ENCODE measurements at places on chromosomes 7 and 10.

DNA sequence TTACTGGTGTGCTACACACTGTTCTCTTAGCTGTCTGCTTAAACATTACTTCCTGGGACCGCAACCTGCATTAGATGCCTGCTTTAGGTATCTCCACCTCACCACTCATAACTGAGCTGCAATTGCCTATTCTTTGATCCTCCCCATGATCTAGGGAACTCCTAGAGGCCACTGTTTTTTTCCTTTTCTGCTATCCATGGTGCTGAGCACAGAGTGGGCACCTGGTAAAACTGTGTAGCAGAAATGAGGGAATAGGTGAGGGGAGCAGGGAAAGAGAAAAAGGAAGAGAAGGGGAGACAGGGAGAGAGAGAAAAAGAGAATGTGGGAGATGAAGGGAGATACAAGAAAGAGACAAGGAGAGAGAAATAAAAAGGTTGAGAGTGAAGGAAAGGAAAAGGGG, 434.9 kb downstream of the ADRA2A start:
- DNase-seq: no peak

DNA sequence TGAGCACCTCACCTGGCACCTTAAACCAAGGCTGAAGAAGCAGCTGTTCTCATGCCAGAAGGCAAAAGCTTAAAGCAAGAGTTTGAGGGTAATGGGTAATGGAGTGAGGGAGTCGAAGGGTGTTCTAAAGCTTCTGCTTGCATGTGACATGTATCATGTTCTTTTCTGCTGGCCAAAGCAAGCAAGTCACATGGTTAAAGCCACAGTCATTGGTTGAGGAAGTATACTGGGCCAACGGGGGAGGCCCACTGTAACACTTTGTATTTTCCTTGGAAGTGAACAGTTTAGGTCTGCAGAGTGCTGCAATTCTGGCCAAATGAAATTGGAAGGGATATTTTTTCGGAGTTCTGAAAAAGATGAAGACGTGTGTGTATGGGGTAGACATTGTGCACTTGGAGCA, 75.7 kb downstream of the REEP3 start:
- no peak for DNase-seq

GRCh38 chr7:20283385-20283784, 47.3 kb upstream of the ITGB8 start:
- no peak for DNase-seq

- no peak for DNase-seq
These were observed 35.8 kb downstream of the ELFN1 start for GRCh38 chr7:1705856-1706255.

GRCh38 chr10:70254778-70255328, 21.6 kb upstream of the PPA1 start:
- DNase-seq: no peak

DNA sequence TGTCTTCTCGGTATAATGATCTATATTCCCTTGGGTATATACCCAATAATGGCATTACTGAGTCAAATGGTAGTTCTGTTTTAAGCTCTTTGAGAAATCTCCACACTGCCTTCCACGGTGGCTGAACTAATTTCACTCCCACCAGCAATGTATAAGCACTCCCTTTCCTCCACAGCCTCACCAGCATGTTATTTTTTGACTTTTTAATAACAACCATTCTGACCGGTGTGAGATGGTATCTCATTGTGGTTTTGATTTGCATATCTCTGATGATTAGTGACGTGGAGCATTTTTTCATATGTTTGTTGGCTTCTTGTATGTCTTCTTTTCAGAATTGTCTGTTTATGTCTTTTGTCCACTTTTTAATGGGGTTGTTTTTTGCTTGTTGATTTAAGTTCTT, 33.6 kb downstream of the KIAA1217 start:
- DNase-seq: no peak

DNA sequence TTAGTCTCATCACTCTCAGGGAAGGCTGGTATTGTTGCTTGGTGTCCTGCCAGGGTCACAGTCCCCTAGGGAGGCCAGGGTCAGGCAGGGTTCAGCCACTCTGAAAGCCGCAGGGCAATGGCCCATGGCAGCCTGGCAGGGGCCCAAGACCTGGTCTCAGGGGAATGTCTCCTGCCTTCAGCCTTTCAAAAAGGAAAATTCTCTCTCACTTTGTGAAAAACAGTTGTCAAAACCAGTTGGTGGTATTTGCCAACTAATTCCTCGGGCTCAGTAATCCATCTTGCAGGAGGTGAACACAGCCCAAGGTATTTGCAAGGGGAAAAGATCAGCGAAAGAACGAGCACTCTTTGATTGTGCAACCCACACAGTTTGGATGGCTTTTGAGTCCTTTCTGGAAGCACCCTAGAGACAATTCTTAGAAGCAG, 101.5 kb downstream of the JCAD start:
- DNase-seq: peak; percentile 59

DNA sequence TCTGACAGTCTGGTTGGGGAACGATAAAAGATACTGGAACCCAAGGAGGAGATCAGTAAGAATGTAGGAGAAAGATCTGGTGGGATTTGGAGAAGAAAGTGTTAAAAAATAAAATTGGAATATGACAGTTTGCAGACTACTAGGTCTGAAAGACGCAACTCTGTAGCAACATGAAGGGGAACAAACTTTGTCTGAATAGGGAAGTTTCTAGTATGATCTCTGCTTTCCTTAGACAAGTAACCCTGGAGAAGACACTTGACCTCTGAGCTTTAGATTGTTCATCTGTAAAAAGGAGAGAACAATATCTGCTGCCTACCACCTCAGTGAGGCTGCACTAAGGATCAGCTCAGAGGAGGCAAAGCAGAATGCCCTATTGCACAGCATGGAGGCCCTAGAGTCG, 3.0 kb upstream of the PRSS1 start:
- DNase-seq: no peak

DNA sequence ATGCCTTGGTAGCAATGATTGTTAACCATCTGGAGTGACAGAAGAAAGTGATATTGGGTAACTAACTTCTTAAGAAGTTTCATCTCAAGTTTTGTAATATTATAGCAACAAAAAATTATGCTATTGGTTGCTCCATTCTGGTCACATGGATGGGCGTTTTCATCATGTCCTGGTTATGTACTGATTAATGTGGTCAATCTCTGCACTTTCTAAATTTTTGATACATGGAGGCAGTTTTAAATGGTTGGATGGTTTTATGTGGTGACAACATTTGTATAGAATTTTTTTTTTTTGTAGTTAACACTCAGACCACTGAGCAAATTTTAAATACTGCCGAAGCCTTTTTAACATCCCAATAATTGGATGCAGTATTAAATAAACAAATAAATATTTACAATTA, 55.2 kb upstream of the CCAR1 start:
- peak; percentile 63 for DNase-seq

GRCh38 chr7:2211259-2211880, 21.4 kb downstream of the MAD1L1 start:
- no peak for DNase-seq
